Kidney epithelial cell (primary cell): ENCODE measurements at places on chromosomes 2 and 18.

DNA sequence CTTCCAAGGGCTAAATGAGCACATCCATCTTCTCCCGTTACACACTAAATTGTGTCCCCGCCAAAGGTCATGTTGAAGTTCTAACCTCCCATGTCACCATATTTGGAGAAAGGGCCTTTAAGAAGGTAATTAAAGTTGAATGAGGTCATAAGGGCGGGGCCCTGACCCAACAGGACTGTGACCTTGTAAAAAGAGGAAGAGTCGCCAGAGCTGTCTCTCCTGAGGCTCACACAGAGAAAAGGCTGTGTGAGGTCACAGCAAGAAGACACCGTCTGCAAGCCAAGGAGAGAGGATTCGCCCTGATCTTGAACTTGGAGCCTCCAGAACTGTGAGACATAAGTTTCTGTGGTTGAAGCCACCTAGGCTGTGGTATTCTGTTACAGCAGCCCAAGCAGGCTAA is 24.1 kb downstream of the TRABD2A start:
- DNase-seq: no peak

GRCh38 chr18:22975508-22975907 is 42.4 kb downstream of the RBBP8 start:
- no peak for DNase-seq

DNA sequence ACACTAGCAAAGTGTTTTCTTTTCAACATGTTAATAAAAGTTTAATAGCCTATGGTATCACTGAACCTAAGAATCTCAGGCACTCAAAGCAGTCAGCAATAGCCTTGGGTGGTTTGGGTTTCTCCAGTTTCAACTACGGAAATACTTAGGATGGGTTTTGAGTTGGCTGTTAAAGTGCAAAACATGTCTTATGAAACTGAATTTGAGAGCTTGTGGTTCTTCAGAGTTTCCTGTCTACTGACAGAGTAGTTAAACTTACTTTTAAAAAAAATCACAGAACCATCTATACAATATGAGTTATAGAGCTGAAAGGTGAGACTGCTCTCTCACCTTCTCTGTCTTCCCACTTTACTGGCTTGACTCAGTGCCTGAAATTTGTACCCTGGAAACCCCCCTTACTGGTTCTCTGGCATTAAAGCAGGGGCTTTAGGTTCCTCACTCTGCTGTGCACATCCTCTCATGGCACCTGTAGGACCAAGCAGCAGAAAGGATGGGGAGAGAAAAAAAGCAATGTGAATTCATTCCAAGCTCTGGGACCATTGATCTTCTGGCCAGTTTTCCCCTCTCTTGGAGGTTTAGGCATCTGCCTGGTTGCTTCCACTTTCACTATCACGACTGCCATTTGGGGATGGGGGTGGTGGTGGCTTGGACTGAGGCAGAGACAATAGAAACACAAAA is 18.1 kb downstream of the CCDC141 start:
- DNase-seq: no peak

- no peak for DNase-seq
These were observed 142.0 kb downstream of the TSN start for GRCh38 chr2:121897335-121897970.

- DNase-seq: no peak
These were observed 32.2 kb downstream of the GPR75 start for GRCh38 chr2:53827398-53828175.

DNA sequence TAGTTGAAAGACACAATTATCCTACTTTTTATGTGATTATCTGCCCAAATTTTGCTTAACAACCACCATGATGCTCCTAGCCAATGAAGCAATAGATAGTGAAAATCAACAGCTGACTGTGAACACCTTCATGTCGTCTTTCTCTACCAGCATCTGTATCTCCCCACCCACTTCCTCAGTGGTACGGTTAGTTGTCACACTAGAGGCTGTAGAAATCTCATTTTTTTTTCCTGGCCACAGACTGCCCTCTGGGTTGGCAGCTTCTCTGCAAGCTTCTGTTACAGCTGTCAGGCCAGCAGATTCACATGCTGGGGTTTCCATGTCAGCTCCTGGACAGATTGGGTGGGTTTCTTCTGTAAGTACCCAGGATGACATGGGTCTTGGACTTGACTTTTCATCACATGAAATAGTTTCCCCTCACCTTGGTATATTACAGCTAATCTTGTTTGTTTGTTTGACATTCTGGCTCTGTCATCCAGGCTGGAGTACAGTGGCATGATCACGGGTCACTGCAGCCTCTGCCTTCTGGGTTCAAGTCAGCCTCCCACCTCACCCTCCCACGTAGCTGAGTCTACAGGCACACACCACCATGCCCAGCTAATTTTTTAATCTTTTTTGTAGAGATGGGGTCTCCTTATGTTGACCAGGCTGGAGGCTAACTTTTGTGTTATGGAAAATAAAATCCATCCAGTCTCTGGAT is 24.3 kb downstream of the STAT4 start:
- no peak for DNase-seq

GRCh38 chr2:174327021-174327840 is 7.5 kb upstream of the SP9 start:
- DNase-seq: no peak

DNA sequence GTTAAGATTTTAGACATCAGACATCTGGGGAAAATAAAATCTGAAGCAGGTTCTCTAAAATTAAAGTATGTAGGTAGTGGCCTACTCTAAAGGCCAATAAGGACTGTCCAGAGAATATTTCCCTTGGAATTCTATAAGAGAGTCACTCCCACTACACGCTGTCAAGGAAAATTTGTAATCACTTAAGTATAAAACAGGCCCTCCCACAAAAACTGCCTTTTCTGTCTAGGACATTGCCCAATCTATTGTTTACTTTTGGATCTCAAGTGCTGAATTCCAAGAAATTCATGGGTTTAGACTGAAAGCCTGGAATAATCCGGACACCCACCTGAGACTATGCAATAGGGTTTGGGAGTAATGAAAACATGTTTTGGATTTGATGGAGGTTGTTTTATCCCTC is 1.7 kb upstream of the SRBD1 start:
- DNase-seq: no peak

DNA sequence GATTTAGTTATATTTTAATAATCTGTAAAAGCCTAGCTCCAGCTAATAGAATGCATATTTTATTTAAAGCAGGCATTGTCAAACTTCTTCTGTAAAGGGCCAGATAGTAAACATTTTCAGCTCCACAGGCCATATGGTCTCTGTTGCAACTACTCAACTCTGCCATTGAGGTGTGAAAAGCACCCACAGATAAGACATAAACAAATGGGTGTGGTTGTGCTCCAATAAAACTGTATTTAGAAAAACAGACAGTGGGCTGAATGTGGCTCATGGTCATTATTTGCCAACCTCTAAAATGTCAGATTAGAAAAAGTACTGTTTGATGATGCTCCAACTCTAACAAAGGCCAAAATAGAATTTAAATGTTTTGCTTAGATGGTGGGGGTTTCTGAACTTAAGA is 519.9 kb downstream of the RNF144A start:
- no peak for DNase-seq

GRCh38 chr2:60033325-60033724 is 520.1 kb downstream of the BCL11A start:
- DNase-seq: no peak

DNA sequence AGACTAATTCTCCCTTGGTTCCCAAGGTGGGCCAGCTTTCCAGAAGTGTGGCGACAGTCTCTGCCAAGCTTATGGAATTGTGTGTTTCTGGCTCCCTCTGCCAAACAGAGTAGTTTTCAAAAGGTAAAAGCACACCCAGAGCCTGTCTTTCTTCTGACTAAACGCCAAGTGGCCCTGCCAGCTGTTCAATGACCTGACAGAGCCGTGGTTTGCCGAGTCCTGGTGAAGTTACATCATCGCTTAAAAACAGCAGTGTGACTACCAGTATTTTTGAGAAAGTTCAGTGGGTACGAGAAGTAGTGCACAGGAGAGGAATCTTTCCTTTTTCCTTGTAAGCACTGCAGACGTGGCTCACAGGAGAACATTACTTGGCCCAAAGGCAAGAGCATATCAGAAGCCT is 1.9 kb downstream of the PER2 start:
- DNase-seq: no peak

DNA sequence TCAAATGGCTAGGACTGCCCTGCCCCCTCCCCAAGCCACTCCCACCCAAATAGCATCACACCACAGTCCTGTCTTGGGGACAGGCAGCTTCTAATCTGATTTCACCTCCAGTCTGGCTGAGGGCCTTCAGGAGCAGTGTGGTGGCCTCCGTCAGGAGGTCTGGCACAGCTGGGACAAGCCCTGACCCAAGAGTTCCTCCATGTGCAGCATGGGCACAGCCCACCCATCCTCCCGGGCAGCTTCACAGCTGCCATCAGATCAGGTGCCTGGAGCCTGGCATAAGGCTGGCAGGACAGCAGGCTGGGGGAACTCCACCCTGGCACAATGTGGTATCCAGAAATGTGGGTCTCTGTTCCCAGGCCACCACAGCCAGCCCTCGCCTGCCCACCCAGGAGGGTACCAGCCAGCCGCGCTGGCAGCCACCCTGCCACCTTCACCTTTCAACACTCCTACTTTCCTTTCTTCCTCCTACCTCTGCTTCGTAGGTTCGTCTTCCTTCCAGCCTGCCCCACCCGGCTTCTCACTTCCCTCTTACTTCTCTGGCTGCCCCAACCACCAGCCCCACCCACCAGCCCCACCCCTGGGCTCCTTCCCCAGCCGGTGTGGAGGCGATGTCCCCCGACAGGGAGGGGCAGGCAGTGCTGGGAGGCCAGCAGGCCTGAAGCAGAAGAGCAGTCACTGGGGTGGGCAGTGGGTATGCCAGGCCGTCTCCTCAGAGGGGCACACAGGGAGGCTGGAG is at the start of gene CAPG:
TSS of gene CAPG (minus strand) at position 522 of the 739 bp plus-strand sequence. CDS start 8,221 bp downstream, outside the sequence.
- DNase-seq: no peak
